ENCODE measurements at places on chromosomes 6 and 20.
A peak's percentile ranks its signal among the peaks of the same experiment; 100 is the strongest.

DNA sequence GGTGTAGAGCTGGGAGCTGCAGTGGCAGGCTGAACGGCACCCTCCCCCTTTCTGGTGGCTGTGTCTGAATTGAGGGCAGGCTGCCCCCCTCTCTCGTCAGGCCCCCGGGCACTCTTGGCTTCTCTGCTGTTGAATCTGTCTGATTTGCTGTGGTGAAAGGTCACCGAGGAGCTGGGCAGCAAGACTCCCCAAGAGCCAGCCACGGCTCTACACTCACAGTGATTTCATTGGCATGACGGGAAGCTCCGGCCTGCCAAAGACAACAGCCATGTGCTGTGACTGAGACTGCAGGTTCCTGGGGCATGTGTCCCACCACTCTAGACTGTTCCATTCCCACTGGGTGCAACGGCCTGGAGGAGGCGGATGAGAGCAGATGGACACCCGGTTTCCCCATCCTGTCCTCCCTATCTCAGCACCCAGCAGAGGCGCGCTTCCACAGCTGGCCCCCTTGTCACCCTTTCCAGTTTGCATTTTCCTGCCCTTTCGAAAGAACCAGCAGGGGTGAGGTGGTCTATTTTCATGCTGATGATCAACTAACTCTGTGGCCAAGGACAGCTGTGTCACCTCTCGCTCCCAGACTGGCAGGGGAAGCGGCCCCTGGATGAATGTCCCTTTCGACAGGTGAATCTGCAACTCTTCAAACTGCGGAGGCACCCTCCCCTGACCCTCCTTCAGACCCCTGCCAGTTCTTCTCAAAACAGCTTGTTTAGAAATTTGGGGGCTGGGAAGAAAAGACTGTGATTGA lies 2.2 kb downstream of the APCDD1L start:
- H3K27ac ChIP-seq, result no peak overlapping the region
- H3K4me1 ChIP-seq, result peaks cover 4% of the 10 kb centered on the region
- DNase-seq, result peak; percentile 73
- no peak overlapping the region for H3K4me3 ChIP-seq
- H3K27me3 ChIP-seq, result peaks cover 18% of the 10 kb centered on the region

- H3K27me3 ChIP-seq, result peaks cover 7% of the 10 kb centered on the region
- H3K4me3 ChIP-seq, result no peak overlapping the region
- H3K4me1 ChIP-seq, result no peaks in the 10 kb centered on the region
- no peak overlapping the region for H3K27ac ChIP-seq
Observed at GRCh38 chr6:98516206-98516605, 318.2 kb upstream of the POU3F2 start.

GRCh38 chr6:45423824-45424450 lies 46.2 kb upstream of the SUPT3H start:
- H3K4me3 ChIP-seq, result peak overlapping the region; percentile 57
- H3K4me1 ChIP-seq, result peaks cover 11% of the 10 kb centered on the region
- peak overlapping the region; percentile 63 for H3K27ac ChIP-seq

- H3K4me1 ChIP-seq, result no peaks in the 10 kb centered on the region
- DNase-seq, result no peak
- no peak overlapping the region for H3K4me3 ChIP-seq
Observed at GRCh38 chr6:52739134-52739533, 24.1 kb downstream of the GSTA2 start.

DNA sequence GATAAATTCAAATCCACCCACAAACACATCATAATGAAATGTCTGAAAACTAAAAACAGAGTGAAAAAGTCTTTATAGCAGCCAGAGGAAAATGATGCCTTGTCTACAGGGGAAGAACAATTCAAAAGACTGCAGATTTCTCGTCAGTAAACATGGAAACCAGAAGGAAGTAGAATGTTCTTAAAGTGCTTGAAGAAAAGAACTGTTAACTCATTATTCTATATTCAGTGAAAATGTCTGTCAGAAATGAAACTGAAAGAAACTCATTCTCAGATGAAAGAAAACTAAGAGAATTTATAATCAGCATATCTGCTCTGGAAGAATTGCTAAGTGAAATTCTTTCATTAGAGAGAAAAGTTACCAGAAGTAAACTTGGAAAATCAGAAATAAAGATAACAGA lies 416.1 kb downstream of the TBC1D32 start:
- DNase-seq, result no peak
- H3K27me3 ChIP-seq, result no peaks in the 10 kb centered on the region
- no peaks in the 10 kb centered on the region for H3K36me3 ChIP-seq
- no peak overlapping the region for H3K27ac ChIP-seq
- H3K4me1 ChIP-seq, result no peaks in the 10 kb centered on the region

- H3K36me3 ChIP-seq, result no peaks in the 10 kb centered on the region
- no peak overlapping the region for H3K4me3 ChIP-seq
- DNase-seq, result no peak
- no peak overlapping the region for H3K27ac ChIP-seq
- no peaks in the 10 kb centered on the region for H3K27me3 ChIP-seq
Observed at GRCh38 chr6:149063468-149063867, 254.0 kb upstream of the TAB2 start.

DNA sequence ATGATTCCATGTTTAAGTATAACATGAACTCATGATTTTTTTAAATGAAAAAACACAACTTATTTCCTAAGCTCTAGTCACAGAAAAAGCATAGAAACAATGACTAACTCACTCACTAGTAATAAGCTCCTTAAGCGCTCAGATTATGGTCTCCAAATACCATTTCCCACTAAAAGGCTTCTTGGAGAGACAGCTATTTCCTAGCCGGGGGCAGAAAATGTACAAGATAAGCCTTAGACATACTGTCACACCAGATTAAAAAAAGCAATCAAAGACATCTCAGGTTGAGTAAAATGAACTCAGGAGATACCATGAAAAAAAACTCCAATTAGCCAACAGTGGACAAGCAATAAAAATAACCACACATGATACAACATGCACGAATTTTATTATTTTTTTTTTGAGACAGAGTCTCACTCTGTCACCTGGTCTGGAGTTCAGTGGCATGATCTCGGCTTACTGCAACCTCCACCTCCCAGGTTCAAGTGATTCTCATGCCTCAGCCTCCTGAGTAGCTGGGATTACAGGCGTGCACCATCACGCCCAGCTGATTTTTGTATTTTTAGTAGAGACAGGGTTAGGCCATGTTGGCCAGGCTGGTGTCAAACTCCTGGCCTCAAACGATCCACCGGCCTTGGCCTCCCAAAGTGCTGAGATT lies 14.9 kb downstream of the SRPK1 start:
- no peak overlapping the region for H3K4me3 ChIP-seq
- no peak for DNase-seq
- peak overlapping the region; percentile 12 for H3K27ac ChIP-seq
- H3K36me3 ChIP-seq, result peaks cover 64% of the 10 kb centered on the region
- no peaks in the 10 kb centered on the region for H3K27me3 ChIP-seq

GRCh38 chr6:46505693-46506512 lies 14.7 kb upstream of the RCAN2 start:
- no peak overlapping the region for H3K4me3 ChIP-seq
- no peak for DNase-seq
- no peaks in the 10 kb centered on the region for H3K4me1 ChIP-seq
- H3K27ac ChIP-seq, result no peak overlapping the region

GRCh38 chr6:24614043-24614420 lies 32.0 kb downstream of the KIAA0319 start:
- no peak overlapping the region for H3K4me3 ChIP-seq
- H3K27ac ChIP-seq, result no peak overlapping the region
- no peaks in the 10 kb centered on the region for H3K27me3 ChIP-seq
- H3K4me1 ChIP-seq, result no peaks in the 10 kb centered on the region
- H3K36me3 ChIP-seq, result no peaks in the 10 kb centered on the region

GRCh38 chr6:161143663-161144430 lies 130.0 kb downstream of the AGPAT4 start:
- no peak for DNase-seq
- H3K27me3 ChIP-seq, result no peaks in the 10 kb centered on the region
- no peaks in the 10 kb centered on the region for H3K36me3 ChIP-seq
- H3K27ac ChIP-seq, result no peak overlapping the region

DNA sequence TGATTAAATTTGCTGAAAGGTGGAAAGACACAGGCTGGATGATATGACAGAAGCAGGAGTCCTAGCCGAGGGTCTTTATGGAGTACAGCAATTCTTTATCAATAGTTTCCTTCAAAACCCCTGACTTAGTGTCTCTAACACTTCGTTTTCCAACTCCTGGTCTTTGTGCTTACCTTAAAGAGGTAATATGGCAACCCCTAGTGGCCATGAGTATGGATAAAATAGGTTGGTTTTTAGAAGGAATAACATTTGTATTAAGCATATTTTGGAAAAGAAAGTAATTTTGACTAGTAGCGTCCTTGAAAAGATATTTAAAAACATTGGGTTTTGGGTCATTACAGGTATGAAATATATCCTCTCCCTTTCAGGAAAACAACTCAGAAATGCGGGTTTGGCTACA lies 51.9 kb downstream of the VGLL2 start:
- H3K27ac ChIP-seq, result no peak overlapping the region
- DNase-seq, result no peak
- no peaks in the 10 kb centered on the region for H3K36me3 ChIP-seq
- H3K4me1 ChIP-seq, result no peaks in the 10 kb centered on the region

GRCh38 chr6:137646484-137646883 lies 152.3 kb upstream of the OLIG3 start:
- H3K4me1 ChIP-seq, result no peaks in the 10 kb centered on the region
- no peak overlapping the region for H3K4me3 ChIP-seq
- H3K27me3 ChIP-seq, result no peaks in the 10 kb centered on the region
- no peaks in the 10 kb centered on the region for H3K36me3 ChIP-seq
- no peak for DNase-seq

- no peaks in the 10 kb centered on the region for H3K36me3 ChIP-seq
- DNase-seq, result no peak
- H3K27me3 ChIP-seq, result peaks cover 17% of the 10 kb centered on the region
- no peak overlapping the region for H3K4me3 ChIP-seq
Observed at GRCh38 chr20:54168961-54169862, 4.6 kb downstream of the CYP24A1 start.

- no peak for DNase-seq
- H3K4me3 ChIP-seq, result no peak overlapping the region
- H3K27ac ChIP-seq, result no peak overlapping the region
- no peaks in the 10 kb centered on the region for H3K4me1 ChIP-seq
- H3K36me3 ChIP-seq, result no peaks in the 10 kb centered on the region
- H3K27me3 ChIP-seq, result no peaks in the 10 kb centered on the region
Observed at GRCh38 chr6:24949020-24949569, 13.3 kb upstream of the RIPOR2 start.

GRCh38 chr20:11277858-11278257 lies 604.1 kb upstream of the JAG1 start:
- H3K27me3 ChIP-seq, result no peaks in the 10 kb centered on the region
- H3K4me3 ChIP-seq, result no peak overlapping the region
- H3K36me3 ChIP-seq, result no peaks in the 10 kb centered on the region
- no peak overlapping the region for H3K27ac ChIP-seq
- DNase-seq, result no peak

DNA sequence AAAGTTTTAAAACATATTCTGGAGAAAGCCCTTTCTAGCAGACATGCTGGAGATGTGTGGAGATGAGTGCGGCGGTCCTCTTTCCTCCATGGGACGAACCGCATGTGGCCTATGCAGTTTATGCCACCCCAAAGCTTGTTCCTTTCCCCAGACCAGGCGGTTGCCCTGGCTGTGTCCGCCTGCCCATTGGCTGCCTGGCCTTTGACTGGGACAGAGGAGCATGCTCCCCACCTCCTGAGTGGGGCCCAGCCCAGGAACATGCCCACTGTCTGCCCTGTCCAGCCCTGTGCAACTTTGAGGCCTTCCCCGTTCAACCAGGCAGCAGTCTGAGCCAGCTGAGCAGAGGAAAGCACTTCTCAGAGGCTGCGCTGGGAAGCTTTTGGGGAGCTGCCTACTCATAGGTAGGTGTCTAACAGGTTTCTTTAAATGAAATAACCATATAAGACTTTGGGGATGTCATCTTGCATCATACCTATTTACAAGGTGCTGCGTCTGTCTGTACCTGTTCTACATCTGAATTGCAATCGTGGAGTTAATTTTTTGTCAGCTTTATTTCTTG lies 20.6 kb downstream of the FOXC1 start:
- DNase-seq, result no peak
- no peaks in the 10 kb centered on the region for H3K4me1 ChIP-seq
- no peaks in the 10 kb centered on the region for H3K27me3 ChIP-seq
- H3K4me3 ChIP-seq, result no peak overlapping the region
- H3K27ac ChIP-seq, result no peak overlapping the region

DNA sequence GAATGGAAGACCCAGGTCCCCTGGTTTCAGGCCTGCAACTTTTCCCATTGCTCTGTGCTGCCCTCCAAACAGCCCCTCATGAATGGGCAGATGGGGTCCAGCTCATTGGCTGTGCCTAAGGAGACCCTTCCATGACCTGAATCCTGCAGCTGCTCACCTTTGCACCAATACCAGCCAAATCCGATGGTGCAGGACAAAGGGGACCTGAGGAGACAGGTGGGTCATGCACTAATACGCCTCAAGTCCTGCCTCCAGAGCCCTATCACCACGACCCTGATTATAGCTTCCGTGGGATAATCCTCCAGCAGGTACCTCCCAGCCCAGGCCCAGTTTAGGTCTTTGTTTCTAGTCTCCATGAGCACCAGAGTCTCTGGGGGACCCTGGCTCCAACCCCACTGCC lies 16.8 kb downstream of the TREM1 start:
- no peak overlapping the region for H3K27ac ChIP-seq
- no peak for DNase-seq
- H3K4me3 ChIP-seq, result no peak overlapping the region
- H3K4me1 ChIP-seq, result no peaks in the 10 kb centered on the region
- H3K27me3 ChIP-seq, result no peaks in the 10 kb centered on the region

DNA sequence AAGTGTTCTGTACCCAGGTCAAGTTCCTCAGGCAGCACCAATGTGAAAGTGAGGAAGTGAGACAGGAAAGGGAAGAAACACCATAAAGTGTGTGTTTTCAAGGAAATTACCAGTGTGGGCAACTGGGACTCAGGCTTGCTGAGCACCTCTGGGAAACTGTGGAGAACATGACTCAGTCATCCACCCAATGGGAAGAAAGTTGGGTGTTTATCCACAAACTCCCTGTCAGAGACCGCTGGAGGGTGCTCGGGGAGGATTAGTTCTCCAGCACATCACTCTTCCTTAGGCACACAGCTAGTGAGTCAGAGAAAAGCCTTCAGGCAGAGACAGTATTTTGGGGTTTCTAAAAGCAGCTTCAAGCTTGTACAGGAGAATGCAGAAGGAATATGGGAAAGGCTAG lies 93.6 kb downstream of the PCSK2 start:
- no peaks in the 10 kb centered on the region for H3K4me1 ChIP-seq
- no peak overlapping the region for H3K27ac ChIP-seq
- no peaks in the 10 kb centered on the region for H3K36me3 ChIP-seq
- DNase-seq, result no peak
- H3K4me3 ChIP-seq, result no peak overlapping the region

GRCh38 chr20:1427457-1428054 lies 34.7 kb upstream of the FKBP1A start:
- no peak overlapping the region for H3K4me3 ChIP-seq
- H3K27ac ChIP-seq, result no peak overlapping the region
- no peaks in the 10 kb centered on the region for H3K36me3 ChIP-seq
- H3K27me3 ChIP-seq, result no peaks in the 10 kb centered on the region
